ENCODE measurements at places on chromosomes 2 and 18.

GRCh38 chr2:43018179-43019024 lies 208.0 kb downstream of the ZFP36L2 start:
- no peak for DNase-seq

DNA sequence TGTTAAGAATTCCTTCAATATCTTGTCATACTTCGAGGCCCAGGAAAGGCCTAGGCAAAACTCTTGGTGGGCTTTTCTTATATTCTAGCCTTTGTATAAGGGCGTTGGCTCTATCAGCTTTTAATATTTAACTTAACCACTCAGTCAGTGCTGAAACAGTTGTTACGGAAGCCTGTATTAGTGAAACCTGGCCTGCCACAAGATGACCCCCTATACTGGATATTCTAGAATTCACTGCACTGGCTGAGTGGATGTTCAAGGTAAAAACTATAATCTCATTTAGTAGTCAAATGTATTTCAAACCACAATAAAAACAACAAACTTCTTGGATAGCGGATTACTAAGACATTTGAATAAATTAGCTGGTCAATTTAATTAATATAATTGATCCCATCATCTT lies 91.7 kb upstream of the HNMT start:
- DNase-seq: no peak

DNA sequence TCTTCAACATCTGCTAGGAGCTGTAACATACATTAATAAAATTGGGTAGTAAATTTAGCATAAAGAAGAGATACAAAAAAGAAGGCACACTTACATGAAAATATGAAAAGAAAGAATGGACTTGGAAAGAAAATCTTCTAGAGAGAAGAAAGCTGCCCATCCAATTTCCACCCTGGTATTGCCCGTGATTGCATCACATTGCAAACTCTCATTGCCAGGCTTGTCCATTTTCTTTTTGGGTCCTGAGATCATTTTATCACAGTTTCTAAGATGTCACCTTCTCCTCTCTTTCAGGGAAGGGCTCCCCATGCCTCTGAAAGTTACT lies 321.5 kb downstream of the RND3 start:
- DNase-seq: no peak

GRCh38 chr18:65544701-65545100 lies 206.1 kb upstream of the CDH7 start:
- DNase-seq: no peak

- no peak for DNase-seq
Measured at GRCh38 chr18:59072727-59073421, 66.8 kb upstream of the SEC11C start.

Data from CD4-positive, alpha-beta T cell treated with Interleukin-15 for 4 hours (primary cell).